Spinal cord (tissue), 10 donors: ENCODE measurements at places on chromosomes 3 and 15. TPM values are rescaled to one million over a fixed set of nuclear protein-coding genes. Genes with fewer than 3 reads are reported as not detected.

Gene GMPPB
- 20.8 TPM for total RNA-seq

Gene RLBP1
- total RNA-seq, result 0.83 TPM

Gene PIGB
- total RNA-seq, result 14.8 TPM

Gene BCL2A1
- 0.39 TPM for total RNA-seq

Gene GRK7
- total RNA-seq, result 0.20 TPM

Gene PARP14
- 40.3 TPM for total RNA-seq

Gene PPM1L
- total RNA-seq, result 47.9 TPM

Gene AGBL1
- total RNA-seq, result 0.55 TPM

Gene KLHL6
- total RNA-seq, result 2.1 TPM

Gene RBPMS2
- 0.30 TPM for total RNA-seq

Gene SLC38A3
- 10.5 TPM for total RNA-seq

Gene DISP2
- total RNA-seq, result 13.3 TPM

Gene IL17RE
- 1.1 TPM for total RNA-seq

DNA sequence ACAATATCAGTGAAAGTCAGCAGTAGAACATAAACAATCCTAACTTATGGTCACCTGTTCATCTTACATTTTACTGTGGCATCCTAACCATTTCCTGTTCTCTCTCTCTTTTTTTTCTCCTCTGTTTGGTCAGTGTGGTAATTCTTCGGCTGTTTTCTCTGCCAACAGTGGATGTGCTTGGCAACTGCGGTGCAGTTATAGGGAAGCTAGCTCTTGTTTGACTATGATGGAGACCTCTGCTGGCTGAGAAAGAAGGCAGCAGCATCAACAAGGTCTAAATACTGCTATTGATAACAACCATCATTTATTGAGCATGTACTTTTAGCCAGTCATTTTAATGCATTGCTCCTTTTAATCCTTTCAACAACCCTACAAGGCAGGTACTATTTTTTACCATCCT lies 723 bp upstream of the DRD3 start:
- DNase-seq, result no peak

GRCh38 chr15:70856884-70857561 lies 3.1 kb upstream of the LARP6 start:
- DNase-seq, result peak; percentile 79

GRCh38 chr3:27114684-27115083 lies 254.5 kb downstream of the NEK10 start:
- no peak for DNase-seq

GRCh38 chr3:8899876-8900460 lies 63.3 kb downstream of the RAD18 start:
- DNase-seq, result no peak

DNA sequence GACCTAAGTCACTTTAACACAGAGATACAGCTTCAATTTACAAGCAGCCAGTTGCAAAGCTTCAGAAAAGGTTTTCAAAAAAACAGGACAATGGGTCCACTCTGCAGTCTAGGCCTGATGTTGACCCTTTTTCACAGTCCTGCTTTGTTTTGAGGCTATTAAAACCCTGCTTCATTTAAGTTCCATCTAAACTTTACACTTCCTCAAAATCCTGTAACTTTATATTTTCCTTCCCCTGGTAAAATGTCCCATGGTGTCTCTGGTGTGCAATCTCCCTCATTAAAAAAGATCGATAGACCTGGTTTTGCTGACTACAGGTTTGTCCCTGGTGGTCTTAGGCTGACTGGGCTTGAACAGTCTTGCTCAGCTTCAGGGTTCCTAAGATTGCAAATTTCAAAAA lies 5.1 kb upstream of the RPL14 start:
- DNase-seq, result no peak

DNA sequence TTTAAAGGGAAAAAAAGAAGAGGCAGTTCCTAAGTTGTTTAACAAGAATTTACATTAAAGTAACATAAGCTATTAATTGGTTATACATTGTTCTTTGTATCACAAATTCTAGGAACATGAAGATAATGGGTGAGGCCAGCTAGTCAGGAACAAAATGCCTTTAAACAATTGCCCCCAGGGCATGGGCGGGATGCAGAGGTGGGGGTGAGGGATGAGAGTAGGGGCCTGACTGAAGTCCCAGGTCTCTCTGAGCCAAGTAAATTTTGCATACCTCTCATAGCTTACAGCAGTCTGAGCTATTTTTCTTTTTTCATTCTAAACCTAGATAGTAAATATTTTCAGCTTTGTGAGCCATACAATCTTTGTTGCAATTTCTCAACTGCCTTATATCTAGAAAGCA lies 77.8 kb upstream of the RNU6-1 start:
- no peak for DNase-seq

DNA sequence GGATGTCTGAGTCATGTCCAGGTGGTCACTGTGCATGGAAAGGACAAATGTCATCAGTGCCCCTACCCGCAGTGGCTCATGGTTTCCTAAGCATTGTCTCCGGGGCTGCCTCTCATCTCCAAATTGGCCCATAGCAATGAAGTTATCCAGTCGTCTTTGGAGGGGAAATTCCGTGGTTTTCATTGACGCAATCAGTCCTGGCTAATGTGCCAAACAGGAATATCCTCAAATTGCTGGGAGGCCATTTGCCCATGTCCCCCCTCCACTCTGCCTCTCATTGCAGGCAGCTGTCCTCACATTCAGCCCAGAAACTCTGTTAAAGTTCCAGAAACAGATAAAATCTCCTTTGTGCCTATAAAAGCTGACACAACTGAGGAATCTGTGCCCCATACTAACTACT lies 81.6 kb downstream of the MCTP2 start:
- no peak for DNase-seq

- DNase-seq, result no peak
Observed at GRCh38 chr3:557972-558371, 361.4 kb downstream of the CHL1 start.

GRCh38 chr15:54321426-54321825 lies 343.2 kb downstream of the UNC13C start:
- no peak for DNase-seq

DNA sequence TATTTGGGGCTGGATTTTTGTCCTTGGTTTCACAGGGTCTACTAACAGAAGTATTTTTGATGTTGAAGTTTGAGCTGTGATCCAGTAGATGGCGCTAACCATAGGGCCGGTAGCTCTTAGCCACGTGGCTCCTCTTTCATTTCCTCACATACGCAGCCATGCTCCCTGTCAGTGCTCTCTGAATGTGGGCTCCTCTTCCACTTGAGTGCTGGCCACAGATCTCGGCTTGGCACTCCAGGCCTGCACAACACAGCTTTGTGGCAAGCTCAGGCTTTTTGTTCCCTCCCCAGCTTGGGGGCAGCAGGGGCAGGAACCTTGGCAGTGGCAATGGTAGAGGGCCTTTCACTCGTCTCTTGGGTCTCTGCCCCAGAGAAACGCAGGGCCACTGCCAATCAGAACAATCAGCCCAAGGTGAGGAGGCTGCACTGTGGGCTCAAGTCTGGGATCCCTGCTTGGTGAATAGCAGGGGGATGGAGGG lies 18.6 kb upstream of the DNAAF4 start:
- DNase-seq, result no peak

GRCh38 chr3:184358921-184359350 lies 2.5 kb downstream of the CLCN2 start:
- DNase-seq, result no peak

DNA sequence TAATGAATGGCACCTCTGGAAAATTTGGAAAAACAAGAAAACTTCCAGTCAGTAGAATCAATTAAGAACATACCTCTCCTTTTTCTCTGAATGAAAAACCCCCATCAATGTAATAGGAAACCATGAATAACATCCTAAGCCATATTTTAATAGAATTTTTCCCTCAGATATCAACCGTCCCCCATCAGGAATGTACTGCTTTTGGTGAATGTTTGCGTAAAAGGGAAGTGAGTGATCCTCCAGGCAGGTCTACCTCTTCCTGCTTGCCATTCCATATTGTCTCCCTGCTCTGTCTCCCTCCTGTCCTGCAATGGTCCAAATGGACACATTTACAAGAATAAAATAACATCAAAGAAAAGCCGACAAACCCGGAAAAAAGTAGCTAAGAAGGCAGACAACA lies 30.8 kb downstream of the LAMP3 start:
- DNase-seq, result no peak

DNA sequence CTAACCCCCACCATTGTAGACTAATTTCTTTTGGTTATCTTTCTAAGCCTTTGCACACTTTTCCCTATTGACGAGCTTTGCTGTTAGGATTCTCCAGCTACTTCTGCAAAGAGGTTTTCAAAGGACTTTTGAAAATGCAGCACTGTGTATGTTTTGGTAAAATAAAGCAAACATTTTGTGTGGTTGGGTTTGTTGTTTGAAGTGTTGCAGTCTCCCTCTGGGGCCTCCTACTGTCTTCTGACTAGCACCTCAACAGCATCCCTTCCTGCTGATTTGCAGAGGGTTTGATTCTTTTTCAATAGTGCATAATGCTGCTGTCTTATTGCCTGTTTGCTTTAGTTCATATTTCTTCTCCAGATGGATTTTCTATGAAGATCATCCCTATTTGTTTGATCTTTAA lies 775.1 kb upstream of the CFAP20DC start:
- DNase-seq, result no peak

GRCh38 chr3:44825264-44825925 lies 36.3 kb upstream of the TMEM42 start:
- no peak for DNase-seq

DNA sequence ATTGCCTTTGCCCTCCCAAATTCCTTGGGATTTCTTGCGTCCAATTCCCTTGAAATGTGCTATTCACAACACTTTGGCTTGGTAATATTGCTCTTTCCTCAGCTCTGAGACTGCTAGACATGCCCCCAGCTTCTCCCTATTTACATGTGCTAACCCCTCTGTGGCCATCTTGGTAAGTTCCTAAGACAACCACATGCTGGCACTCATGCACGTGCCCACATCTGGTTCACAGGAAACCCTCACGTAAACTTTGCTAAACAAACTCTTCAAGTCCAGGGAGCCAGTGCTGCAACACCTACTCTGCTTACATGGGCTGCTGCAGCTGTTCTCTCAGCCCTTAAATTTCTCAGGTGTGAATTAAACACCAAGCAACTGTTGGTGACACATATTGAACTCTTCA lies 121.8 kb downstream of the ADAMTSL3 start:
- no peak for DNase-seq

- peak; percentile 40 for DNase-seq
Observed at GRCh38 chr3:88180398-88180999, 30.7 kb downstream of the C3orf38 start.

- DNase-seq, result no peak
Observed at GRCh38 chr3:46585799-46586693, 19.9 kb upstream of the LRRC2 start.

- DNase-seq, result no peak
Observed at GRCh38 chr15:88981244-88982215, 68.4 kb upstream of the MFGE8 start.

GRCh38 chr3:52036829-52037228 lies 19.5 kb downstream of the DUSP7 start:
- DNase-seq, result no peak

- DNase-seq, result no peak
Observed at GRCh38 chr3:133964547-133964946, 65.2 kb downstream of the SLCO2A1 start.

DNA sequence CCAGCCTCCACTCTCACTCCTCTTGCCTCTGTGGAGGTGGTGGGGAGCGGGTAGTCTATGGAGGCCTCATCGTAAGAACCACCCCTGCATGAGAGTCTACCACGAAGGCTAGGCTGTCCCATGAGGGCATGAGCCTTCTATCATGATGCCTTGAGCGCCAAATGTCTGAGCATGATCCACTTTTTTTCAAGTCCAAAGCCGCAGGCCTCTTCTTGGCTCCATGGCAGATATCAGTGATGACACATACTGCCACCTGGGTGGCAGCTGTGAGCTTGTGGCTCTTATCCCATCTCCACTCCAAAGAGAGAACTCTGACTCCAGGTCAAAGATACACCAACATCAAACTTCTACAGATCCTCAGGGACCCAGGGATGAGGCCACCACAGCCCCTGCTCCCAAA lies 13.5 kb downstream of the POC1A start:
- no peak for DNase-seq

DNA sequence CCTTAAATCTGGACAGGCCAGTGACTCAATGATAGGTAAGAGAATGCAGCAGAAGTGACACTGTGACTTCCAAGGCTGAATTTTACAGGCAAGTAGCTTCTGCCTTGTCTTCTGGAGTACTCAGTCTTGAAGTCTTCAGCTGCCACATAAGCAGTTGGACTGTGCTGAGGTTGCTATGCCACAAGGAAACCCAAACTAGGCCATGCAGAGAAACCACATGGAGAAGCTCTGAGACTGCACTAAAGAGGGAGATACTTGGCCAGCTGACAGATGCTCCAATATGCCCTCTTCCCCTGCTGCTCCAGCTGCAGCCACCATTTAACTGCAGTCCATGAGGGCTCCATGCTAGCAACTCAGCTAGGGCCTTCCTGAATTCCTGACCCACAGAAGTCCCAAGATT lies 119.4 kb upstream of the GADL1 start:
- no peak for DNase-seq

- DNase-seq, result no peak
Observed at GRCh38 chr3:175187586-175187985, 328.5 kb downstream of the NAALADL2 start.

DNA sequence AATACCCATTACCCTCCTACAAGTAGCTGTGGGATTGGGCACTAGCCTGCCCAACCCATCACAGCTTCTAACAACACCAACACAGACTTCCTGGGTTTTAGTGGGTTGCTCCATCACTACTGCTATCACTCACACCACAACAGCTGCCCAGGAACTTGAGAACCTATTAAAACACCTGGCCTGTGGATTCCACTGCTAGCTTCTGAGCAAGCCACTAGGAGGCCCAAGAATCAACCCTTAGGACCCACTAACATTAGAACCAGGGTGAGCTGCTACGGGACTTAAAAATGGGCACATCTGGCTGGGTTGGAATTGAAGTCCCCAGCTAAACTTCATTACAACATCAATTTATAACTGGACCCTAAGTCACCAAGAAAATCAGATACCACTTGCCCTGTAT lies 113.2 kb upstream of the TP63 start:
- DNase-seq, result no peak

DNA sequence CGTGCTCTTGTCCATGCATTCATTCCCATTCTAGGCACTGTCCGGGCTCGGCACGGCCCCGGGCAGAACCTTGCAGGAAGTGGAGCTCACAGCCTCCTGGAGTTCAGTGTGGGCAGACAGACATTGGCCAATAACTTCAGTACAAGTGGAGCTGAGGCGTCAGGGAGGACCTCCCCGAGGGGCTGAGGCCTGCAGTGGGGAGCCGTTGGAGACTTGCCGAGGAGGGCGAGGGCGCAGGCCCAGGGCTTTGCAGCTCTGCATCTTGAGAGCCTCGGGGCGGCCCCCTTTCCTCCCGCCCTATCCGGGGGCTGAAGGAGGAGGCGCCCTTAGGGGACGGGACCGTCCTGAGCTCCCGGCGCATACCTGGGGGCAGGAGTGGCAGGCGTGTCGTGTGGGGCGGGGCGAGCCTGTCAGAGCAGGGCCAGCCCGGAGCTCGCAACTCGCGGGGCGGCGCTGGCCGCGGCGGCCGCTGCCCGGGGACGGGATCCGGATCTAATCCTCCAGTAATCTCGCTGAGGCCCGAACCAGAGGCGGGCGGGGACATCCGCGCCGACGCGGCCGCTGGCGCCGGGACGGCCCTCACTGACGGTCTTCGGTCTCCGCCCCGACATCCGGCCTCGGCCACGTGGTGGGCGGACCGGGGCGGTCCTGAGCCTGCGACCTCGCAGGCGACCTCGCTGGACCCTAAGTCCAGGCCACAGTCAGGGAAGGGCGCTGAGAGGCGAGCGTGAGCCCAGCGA lies at the start of gene ACY1:
ACY1 (plus strand) TSS at position 698 of the 740 bp plus-strand sequence. CDS start 530 bp downstream, outside the sequence.
- DNase-seq, result no peak

- no peak for DNase-seq
Observed at GRCh38 chr3:48756640-48757039, 39.6 kb upstream of the IP6K2 start.
